ENCODE measurements at places on chromosomes 11 and 22.

DNA sequence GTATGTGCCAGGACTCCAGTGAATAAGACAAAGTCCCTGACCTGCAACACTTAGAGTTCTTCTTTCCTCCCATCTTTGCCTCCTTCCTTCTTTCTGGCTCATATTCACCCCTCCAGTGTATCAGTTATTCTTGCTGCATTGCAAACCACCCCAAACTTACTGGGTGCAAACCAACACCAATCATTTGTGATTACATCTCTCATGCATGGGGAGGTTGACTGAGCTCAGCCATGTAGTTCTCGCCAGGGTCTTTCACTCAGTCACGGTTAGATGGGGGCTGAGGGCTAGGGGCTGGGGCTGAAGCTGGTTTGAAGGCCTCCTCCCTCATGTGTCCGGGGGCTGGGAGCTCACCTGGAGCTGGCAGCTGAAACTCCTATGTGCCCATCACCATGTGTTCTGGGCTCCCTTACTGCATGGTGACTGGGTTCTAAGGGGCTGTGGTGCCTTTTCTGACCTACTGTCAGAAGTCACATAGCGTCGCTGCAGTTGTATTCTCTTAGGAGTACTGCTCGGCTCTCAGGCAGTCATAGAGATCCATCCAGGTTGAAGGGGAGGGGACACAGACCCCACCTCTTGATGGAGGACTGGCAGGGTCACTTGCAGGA, 35.0 kb upstream of the CACNG2 start:
- DNase-seq = no peak

DNA sequence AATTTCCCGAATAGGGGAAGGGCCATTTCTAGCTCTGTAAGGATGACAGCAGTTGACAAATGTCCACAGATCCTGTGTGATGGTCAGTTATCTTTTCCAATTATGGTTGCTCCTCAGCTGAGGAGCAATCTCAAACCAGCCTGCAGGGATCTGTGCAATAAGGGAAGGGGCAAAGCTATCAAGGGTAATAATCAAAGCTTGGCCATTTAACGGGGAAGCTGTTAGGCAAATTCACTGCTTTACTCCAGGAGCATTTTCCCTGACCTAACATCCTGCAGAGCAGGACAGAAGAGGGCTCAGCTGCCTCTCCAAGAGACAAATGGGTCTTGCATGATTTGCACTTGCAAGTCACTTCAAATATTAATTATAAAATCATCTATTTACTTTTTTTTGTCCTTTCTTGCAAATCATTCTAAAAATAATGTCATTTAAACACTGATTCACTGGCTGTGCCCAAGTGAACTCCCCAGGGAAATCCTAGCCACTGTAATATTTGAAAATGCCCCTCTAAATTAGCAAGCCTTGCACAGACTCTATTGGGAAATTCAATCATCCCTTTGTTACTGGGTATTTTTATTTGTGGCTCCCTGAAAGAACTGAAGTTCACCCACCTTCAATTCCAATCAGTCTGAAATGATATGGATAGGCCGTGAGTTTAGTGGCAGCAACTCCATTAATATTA, 1256.7 kb downstream of the LRRC4C start:
- no peak for DNase-seq

- DNase-seq = peak; percentile 6
These were observed 43.6 kb downstream of the CACNG2 start for GRCh38 chr22:36659762-36660509.

GRCh38 chr11:34600339-34601084, 20.4 kb upstream of the EHF start:
- DNase-seq = no peak

DNA sequence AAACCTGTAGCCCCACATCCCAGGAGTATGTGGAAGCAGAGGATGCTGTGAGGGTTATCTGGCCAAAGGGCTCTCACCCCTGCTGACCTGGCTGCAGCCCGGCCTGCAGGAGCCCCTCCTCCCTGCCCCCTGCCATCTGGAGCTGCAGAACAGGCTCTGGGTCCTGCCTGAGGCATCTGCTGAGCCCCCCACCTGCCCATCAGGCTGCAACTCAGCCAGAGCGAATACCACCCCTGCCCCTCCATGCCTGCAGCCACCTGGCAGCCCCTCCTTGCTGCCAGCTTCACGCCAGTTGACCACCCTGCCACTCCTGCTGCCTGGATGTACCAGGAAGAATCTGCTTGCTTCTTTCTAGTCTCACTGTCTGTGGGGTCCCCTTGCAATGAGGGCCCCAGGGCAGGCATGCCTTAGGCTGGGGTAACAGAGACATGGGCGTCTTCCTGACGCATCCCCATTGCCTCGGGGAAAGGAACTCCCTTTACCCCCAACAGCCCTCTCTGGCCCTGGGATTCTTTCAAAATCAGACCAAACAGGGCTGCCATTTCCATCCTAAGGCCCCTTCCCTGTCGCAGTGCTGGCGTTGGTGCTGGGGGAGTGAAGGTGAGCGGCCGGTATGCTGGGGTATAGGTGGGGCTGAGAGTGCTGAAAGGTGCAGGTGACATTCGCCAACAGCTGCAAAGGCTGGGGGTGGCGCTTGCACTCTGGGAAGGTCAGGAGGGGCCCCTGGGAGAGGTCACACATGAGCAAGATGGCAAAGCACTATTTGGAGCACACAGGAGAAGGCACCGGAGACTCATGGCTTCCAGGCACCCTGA, 1334.6 kb downstream of the TBC1D22A start:
- DNase-seq = no peak

DNA sequence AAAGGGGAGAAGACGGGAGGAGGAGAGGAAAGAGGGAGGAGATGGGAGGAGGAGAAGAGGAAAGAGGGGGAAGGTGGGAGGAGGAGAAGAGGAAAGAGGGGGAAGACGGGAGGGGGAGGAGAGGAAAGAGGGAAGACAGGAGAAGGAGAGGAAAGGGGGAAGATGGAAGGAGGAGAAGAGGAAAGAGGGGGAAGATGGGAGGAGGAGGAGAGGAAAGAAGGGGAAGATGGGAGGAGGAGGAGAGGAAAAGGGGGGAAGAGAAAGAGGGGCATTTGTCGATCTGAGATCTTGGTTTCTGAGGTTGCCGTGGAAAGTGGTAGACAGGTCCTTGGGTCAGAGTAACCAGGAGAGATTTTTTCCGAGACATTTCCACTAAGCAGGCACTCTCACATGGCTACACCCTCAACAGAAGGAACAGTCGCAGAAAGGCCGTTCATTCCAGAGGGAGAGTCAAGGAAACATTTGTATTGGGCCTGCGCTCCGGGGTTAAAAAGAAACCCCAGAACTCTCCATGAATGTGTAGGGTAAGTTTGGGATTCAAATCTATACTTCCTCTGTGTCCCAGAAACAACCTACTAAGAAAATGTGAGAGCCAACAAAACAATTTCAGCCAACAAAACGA, 39.8 kb upstream of the CARS1 start:
- no peak for DNase-seq

GRCh38 chr11:85627332-85627997, at the start of gene DLG2:
DLG2 (minus strand) TSS chr11:85627344.
- DNase-seq = no peak

DNA sequence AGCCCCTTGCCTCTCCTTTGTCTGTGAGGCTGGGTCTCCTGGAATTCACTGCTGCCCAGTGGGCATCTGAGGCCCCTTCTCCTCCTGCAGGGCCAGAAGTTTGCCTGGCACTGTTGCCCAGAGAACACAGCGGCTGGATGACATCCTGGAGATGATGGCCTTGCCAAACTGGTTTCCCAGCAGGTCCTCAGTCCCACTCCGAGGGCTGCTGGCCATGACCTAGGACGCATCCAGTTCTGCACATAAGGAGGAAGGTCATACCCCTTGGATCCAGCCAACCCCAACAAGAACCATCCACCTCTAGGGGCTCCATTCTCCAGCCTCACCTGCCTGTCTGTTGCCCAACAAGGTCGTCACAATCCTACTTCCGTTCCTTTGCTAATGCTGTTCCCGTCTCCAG, 3.4 kb upstream of the SMTN start:
- DNase-seq = no peak

DNA sequence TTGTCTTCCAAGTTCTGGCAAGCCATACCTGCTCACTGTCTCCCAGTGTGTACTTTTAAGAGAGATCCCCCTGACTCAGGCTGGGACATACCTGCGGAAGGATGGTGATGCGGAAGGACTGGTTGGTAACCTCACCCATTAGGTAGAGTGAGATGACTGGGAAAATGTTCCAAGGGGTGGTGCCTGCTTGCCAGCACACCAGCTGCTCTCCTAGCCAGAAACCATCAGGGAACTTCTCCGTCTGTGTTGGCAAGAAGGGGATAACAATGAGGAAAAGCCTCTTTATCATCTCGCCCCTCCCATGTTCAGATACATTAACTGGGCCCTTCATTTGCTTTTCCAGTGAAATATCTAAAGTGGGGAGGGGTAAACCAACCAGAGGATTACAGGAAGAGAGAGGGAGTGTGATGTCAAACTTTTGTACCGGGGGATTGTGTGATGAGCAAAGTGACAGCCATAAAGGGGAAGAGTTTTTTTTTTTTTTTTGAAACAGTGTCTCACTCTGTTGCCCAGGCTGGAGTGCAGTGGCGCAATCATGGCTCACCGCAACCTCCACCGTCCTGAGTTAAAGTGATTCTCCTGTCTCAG, at the start of gene BACE1-AS:
TSS of gene BACE1-AS (plus strand) at position 538 of the 588 bp plus-strand sequence.
- no peak for DNase-seq

GRCh38 chr11:61369372-61370348, 7.5 kb downstream of the TMEM138 start:
- no peak for DNase-seq

- DNase-seq = no peak
These were observed 25.4 kb upstream of the SMTN start for GRCh38 chr22:31055635-31056159.

GRCh38 chr22:23085785-23086184, 15.5 kb downstream of the GNAZ start:
- DNase-seq = no peak

- no peak for DNase-seq
These were observed 4.3 kb downstream of the RCOR2 start for GRCh38 chr11:63912678-63913077.

DNA sequence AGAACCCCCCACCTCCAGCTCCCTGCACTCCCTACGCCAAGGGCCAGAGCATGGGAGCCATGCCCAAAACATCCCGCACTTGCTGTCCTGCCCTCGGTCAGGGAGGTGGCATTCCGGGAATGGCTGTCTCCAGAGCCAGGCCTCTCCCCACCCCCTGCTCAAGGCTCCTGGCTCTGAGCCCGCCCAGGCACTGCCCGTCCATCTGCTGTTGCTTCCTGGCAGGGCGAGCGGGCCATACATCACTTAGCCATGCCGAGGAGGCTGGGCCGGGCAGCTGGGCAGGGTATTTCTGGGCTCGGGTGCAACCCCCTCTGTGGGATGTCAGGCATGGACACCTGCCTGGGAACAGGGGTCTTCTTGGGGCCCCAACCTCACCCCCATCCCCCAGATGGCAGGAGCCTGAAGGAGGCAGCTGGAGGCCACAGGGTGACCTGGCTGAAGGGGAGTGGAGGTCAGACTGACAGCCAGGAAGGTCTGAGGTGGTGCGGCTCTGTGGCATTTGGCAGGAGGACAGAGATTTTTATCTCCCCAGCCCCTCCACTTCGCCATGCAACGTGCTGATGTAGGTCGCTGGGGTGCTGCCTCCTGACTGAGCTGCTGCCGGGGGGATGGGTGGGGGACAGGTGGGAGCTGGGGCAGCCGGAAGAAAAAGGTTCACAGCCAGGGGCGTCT, 8.7 kb upstream of the CABP7 start:
- no peak for DNase-seq

GRCh38 chr11:95450547-95451123, 219.6 kb upstream of the SESN3 start:
- no peak for DNase-seq

Measured in activated T-cell treated with anti-CD3 and anti-CD28 coated beads for 4 hours (primary cell).